Effector CD4-positive, alpha-beta T cell (primary cell): ENCODE measurements at places on chromosomes 6 and 20.

- peak; percentile 32 for DNase-seq
Observed at GRCh38 chr6:16179970-16180431, 51.1 kb downstream of the MYLIP start.

GRCh38 chr20:15319439-15319838 is 982.0 kb upstream of the FLRT3 start:
- no peak for DNase-seq

DNA sequence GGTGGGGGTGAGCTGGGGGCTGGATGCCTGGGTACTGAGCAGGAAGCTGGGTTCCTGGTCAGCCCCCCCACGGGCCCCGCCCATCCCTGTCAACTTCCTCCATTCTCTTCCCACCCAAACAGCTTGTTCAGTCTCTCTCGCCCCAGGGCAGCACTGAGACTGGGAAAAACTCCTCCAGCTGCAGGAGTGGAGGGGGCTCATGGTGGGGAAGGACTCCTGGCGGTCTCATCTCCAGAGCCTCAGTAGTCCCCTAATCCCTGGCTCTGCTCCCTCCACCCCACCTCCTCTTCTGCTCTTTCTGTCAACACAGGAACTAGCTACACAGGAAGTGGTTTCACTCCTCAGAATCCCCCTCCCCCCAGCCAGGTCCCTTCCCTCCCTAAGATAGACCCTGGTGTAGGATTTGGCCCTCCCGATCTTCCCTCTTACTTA is at the start of gene GPSM3:
Gene GPSM3, minus strand, starts transcription at position 36 of the 432 bp plus-strand sequence. CDS start 130 bp downstream, outside the sequence.
- DNase-seq: peak; percentile 39

GRCh38 chr20:44031781-44032582 is 117.3 kb downstream of the TOX2 start:
- no peak for DNase-seq

GRCh38 chr6:166465671-166466087 is 82.9 kb upstream of the MPC1 start:
- no peak for DNase-seq

DNA sequence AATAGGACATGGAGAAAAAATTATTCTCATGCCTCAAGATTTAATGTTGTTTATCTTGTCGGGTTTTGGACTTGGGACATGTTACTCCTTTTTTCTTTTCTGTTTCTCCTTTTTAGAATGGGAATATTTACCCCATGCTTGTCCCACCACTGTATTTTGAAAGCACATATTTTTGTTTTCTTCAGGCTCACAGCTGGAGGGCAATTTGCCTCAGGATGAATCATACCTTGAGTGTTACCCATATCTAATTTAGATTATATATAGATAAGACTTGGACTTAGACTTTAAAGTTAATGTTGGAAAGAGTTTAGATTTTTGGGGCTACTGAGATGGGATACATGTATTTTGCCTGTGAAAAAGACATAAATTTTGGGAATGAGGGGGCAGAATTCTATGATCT is 541.6 kb upstream of the MAN1A1 start:
- no peak for DNase-seq

DNA sequence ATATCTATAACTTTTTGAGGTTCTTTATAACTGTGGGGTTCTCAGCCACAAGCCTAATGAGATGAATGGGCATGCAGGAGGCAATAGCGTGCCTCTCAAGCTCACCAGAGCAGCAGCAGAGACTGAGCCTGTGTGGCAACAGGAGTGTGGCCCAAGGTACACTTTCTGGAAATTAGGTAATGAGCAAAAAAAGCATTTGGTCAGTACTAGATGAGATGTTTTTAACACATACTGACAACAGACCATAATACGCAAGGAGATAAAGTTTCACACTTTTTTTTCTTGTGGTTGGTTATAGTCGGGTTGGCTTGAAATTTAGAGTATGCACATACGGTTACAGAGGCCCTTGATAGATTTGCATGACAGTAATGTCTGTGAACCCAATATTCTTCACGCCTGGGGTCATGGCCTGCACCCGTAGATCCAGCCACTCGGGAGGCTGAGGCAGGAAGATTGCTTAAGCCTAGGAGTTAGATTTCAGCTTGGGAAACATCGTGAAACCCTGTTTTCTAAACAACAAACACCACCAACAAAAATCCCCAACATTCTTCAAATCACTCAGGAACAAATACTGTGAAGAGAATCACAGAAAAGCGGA is 300.1 kb downstream of the GMDS start:
- no peak for DNase-seq

DNA sequence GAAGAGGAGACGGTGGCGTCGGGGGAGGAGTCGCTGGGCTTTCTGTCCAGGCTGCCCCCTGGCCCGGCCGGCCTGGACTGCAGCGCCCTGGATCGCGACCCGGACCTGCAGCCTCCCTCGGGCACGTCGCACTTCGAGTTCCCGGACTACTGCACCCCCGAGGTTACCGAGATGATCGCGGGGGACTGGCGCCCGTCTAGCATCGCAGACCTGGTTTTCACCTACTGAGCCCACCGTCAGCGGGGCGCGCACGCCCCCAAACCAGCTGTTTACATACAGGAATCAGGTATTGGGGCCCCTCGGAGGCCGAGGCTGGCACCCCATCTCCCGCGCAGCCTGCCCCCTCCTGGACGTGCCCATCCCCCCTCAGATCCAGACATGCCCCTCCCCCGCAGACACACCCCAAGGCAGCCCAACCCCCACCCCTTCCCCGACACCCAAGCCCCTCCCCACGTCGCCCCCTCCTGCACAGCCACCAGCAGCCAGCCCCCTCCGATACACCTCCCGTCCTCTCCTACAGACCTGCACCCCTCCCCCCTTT is 1.4 kb downstream of the SOX12 start:
- no peak for DNase-seq

DNA sequence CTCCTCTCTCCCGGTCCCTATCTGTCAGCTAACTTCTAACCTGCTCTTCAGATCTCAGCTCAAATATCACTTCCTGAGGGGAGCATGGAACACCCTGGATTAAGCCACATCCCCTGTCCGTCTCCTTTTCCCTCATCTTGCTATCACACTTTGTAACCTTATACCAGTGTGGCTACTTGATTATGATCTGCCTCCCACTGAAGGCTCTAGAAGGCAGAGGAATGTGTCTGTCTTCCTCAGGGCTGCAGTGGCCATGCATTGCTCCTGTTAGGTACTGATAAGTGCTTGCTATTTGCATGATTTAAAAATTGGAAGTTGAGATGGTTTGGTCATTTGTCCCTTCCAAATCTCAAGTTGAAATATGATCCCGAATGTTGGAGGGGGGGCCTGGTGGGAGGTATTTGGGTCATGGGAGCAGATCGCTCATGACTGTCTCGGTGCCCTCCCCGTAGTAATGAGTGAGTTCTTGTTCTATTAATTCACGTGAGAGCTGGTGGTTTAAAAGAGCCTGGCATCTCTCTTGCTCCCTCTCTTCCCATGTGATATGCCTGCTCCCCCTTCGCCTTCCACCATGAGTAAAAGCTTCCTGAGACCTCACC is 71.4 kb downstream of the PLCB4 start:
- no peak for DNase-seq

GRCh38 chr20:44734938-44735337 is 10.7 kb upstream of the KCNK15 start:
- DNase-seq: no peak

GRCh38 chr6:33778444-33779121 is 10.3 kb downstream of the LEMD2 start:
- DNase-seq: no peak

GRCh38 chr6:63584566-63584965 is 12.3 kb downstream of the LOC128125822 start:
- DNase-seq: no peak

DNA sequence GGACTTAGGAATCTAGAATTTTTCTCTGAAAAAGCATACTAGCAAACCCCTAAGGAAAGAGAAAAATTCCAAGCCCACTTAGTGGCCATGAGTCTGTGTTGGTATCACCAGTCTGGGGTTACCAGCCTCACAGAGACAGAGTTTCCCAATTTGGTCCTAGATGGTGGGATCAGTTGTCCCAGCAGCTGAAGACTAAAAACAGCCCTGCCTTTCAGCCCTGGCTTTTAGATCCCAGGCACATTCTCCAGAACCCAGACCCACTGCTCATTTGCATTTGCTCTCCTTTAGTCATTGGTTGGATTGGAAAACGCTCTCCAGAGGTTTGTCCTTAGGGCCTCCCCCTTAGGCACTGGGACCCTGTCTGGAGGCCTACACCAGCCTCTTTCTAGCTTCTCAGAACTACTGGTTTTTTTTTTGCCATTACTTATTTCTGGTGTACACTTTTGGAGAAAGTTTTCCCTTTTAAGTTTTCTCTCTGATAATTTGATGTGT is 39.1 kb upstream of the FOXO3 start:
- no peak for DNase-seq

DNA sequence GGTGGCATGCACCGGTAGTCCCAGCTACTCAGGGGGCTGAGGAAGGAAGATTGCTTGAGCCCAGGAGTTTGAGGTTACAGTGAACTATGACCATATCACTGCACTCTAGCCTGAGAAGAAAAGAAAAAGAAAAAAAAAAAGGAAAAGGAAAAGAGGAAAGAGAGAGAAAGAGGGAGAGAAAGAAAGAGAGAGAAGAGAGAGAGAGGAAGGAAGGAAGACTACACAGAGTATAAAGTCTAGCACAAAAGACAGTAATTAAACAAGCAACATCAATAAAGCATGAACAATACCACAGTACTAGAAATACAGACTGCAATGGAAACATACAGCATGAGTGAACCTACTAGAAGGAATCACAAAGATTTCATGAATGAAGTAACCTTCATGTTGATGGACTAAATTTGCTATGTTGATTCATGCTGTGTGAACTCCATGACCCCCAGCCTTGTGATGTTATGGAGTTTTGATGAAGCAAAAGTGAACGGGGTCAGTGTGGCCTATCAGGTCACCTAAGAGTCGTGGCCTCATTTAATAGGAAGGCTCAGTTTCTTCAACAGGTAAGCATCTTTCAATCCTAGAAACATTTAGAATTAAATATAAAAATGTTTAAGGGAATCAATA is 57.6 kb downstream of the NUDT3 start:
- no peak for DNase-seq

DNA sequence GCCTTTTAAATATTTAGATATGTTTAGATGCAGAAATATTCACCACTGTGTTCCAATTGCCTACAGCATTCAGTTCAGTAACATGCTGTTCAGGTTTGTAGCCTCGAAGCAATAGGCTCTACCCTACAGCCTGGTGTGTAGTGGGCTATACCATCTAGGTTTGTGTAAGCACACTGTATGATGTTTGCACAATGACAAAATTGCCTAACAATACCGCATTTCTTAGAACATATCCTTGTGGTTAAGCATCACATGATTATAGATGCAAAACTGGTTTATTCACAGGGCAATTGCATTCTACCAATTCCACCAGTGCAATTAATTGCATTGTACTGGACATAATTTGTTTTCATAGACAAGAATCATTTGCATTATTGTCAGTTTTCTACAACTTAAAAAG is 7.9 kb upstream of the SLC22A16 start:
- no peak for DNase-seq

- DNase-seq: peak; percentile 6
Observed at GRCh38 chr6:113909224-113909856, 52.2 kb downstream of the MARCKS start.

DNA sequence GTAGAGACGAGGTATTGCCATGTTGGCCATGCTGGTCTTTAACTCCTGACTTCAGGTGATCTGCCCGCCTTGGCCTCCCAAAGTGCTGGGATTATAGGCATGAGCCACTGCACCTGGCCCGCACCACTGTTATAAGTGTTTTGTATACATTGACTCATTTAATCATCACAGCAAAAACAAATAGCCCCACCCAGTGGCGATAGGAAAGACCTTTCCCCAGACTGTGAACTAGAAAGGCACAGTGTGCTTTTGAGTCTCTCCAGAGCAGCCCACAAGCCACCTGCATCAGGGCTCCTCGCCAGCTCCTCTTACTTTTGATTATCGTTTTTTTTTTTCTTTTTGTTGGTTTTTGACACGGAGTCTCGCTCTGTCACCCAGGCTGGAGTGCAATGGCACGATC is 27.9 kb upstream of the ZFP64 start:
- no peak for DNase-seq

DNA sequence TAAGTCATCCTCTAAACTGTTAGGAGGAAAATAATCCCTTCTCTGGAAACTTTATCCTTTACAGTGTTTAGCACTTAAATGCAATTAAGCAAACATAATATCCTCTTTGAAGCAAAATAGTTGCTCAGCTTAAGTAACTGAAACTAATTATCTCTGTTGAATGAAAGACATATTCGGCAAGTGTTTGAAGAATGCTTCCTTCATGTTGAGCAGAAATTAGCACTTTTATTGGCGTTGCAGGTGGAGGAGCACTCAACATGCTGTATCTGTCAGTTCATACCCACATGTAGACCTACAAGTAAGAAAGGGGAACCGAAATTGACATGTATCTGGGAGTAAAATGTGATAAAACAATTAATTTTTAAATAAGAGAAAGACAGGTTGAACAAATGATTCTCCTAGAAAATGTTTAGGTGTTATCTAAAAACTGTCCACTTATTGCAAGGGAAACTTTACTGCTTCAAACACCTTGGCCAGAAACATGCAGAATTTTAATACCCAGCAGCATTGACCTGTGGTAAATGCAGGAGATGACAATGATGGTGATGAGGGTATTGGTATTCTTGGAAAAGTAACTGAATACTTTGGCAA is 987.0 kb upstream of the MAP3K7 start:
- no peak for DNase-seq

GRCh38 chr6:90218959-90219208 is 77.8 kb downstream of the BACH2 start:
- DNase-seq: no peak

- DNase-seq: no peak
Observed at GRCh38 chr6:135586844-135587243, 89.3 kb upstream of the AHI1 start.

- DNase-seq: no peak
Observed at GRCh38 chr6:7730784-7731227, 4.9 kb downstream of the BMP6 start.

- no peak for DNase-seq
Observed at GRCh38 chr20:53148771-53149147, 176.6 kb downstream of the TSHZ2 start.

GRCh38 chr6:71476371-71476770 is 187.8 kb downstream of the OGFRL1 start:
- DNase-seq: no peak

- no peak for DNase-seq
Observed at GRCh38 chr6:129818251-129818650, 42.9 kb downstream of the TMEM244 start.

DNA sequence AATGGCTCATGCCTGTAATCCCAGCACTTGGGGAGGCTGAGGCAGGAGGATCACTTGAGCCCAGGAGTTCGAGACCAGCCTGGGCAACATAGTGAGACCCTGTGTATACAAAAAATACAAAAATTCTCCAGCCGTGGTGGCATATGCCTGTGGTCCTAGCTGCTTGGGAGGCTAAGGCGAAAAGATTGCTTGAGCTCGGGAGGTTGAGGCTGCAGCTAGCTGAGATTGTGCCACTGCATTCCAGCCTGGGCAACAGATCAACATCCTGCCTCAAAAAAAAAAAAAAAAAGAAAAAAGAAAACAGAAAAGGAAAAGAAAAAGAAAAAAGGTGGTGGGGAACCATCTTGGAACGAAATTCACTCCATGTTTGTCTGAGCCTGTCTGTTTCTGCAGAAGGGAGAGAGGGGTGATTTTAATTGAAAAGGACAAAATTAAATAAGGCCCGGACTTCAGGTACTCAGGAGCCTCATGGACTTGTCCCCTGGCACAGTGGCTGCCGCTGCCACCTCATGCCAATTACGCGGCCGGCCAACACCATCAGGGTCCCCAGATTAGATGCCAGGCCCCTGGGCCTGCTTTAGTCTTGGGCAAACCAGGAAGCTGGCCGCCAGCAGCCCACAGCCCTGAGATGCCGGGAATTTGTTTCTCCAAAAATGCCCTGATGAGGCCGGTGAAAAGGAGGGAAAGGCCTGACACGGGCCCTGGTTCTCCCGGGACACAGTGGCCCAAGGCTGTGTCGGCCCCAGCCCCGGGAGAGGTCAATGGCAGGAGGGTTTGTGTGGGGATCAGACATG is 37.8 kb upstream of the STX16 start:
- no peak for DNase-seq
